Stimulated activated CD4-positive, alpha-beta T cell treated with anti-CD3 and anti-CD28 coated beads, Interleukin-15, amount 100 ng/mL, for 1 hour (primary cell): ENCODE measurements at places on chromosomes 5 and 9.

DNA sequence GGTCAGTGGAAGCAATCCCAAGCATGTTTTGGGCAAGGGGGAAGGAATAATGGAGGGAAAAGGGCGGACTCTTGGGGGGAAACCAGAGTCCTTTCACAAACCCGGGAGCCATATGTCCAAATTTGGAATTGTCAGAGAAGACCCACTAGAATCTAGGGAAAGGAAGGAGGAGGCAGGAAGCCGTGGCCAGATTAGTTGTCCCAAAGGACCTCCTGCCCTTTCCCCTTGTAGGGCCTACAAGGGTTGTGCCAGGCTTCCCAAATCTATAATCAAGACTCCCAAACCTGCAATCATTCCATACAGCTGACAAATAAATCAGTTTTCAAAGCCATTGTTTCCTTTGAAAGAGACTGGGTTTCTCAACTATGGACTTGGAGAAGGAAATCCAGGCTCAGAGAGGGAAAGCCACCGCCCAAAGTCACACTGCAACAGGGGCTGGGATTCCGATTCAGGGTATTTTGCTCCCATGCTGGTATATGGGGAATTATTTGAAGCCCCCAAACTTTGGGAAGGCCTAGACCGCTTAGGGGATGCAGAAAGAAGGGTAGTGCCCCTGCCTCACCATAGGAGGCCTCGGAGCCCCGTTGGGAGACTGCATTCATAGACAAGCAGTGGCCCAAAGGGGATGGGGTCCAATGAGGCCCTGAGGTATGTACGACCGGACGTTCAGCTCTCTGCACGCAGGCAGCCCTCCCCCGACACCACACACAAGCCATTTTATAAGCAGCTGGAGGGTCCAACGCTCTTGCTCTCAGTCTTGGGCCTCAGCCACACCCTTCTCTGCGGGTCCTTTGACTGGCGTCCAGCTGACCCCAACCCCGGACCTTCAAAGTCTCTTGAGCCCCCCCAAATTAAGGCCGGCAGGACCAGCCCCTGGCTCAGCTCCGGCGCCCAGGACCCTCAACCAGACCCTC lies 815 bp downstream of the ANXA6 start:
- DNase-seq, result no peak

- no peak for DNase-seq
Measured at GRCh38 chr9:108867829-108868228, 5.8 kb downstream of the ACTL7A start.

DNA sequence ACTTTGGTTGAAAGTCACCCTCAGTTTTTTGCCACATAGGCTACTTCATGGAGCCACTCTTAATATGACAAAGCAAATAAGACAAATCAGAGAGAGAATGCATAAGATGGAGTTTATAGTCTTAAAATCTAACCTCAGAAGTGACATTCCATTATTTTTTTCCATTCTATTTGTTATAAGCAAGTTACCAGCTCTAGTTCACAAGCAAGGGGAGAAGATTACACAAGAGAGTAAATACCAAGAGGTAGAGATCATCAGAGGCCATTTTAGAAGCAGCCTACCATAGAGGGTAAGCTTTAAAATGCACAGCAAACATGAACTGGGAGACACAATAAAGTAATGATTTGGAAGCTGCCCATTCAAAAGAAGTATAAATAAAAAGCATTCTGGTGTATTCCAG lies 651.3 kb upstream of the MEF2C start:
- no peak for DNase-seq

GRCh38 chr9:70587201-70587600 lies 172.7 kb upstream of the KLF9 start:
- no peak for DNase-seq

- DNase-seq, result no peak
Measured at GRCh38 chr5:132301344-132302271, 7.4 kb downstream of the SLC22A4 start.

DNA sequence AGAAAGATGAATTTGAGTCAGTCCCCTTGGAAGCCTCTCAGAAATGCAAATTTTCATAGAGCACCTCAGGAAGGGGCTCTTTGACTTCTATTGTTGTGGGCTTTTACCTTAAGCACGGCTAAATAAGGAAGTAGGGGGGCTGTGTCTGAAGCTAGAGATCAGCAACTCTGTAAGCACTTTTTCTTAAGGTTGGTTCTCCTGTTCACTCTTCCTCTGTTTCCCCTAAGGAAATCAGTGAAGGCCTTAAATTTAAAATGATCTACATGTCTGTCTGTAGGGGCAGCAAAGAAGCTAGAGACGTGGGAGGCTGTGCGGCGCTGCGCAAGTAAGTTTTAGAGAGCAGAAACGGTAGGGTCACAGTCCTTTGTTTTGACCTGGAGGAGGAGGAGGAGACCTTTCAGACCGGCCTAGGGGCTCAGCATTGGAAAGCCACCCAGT lies 1.2 kb upstream of the CDC14B start:
- no peak for DNase-seq

- DNase-seq, result no peak
Measured at GRCh38 chr9:104604801-104605200, 626 bp downstream of the OR13C2 start.

DNA sequence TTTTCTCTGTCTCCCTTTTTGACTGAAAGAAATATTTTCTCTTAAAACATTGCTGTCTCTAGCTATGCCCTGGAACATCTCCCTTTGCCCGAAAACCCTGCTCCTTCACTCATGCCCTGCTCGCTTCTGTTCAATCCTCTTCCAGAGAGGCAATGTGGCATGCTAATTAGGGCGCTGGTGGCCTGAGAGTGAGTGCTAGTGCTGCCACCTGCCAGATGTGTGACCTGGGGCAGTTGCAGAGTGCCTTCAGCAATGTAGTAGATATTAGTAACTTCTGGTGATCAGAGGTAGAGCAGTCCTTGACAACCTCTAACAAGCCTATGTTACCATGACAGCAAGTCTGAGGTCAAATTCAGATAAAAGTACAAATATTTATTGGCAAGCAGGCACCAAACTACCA lies 119.5 kb upstream of the OSMR start:
- no peak for DNase-seq

GRCh38 chr9:20606652-20607051 lies 15.6 kb downstream of the MLLT3 start:
- no peak for DNase-seq

DNA sequence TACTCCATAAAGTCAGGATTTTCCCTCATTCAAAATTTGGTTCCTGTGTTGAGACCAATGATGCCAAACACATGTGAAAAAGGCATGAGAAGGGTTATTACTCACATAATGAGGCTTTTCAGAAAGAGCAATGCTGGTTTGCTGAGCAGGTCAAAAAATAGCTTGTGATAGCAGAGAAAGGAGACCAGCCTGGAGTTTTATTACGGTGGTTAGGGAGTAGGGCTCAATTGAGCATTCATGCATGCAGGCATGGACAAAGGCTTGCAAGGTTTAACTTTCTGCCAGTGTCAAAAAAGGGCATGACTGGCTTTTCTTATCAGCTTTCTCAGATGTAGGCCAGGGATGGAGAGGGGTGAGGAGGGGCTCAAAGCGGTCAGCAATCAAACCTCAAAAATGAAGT lies 628.3 kb downstream of the DNAH5 start:
- no peak for DNase-seq

DNA sequence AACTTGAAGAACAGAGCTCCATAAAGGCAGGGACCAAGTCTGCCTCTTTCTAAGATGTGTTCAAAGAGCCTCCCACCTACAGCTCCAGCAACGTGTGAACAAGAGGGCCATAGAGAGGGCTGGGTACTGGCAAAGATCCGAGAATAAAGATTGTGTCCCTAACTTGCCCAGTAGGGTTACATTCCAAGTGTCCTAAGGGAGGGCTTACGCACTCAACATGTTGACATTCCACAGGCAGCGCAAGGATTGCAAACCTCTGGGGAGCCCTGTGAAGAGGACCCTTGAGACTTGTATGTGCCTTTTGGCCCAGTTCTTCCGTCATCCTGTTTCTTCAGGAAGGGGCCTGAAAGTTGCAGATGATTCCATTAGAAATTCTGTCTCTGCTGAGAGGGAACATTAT lies 48.2 kb upstream of the ENTREP1 start:
- no peak for DNase-seq

- DNase-seq, result no peak
Measured at GRCh38 chr9:128933731-128934130, 12.9 kb downstream of the PHYHD1 start.

- no peak for DNase-seq
Measured at GRCh38 chr5:168317521-168318147, 26.2 kb downstream of the WWC1 start.

DNA sequence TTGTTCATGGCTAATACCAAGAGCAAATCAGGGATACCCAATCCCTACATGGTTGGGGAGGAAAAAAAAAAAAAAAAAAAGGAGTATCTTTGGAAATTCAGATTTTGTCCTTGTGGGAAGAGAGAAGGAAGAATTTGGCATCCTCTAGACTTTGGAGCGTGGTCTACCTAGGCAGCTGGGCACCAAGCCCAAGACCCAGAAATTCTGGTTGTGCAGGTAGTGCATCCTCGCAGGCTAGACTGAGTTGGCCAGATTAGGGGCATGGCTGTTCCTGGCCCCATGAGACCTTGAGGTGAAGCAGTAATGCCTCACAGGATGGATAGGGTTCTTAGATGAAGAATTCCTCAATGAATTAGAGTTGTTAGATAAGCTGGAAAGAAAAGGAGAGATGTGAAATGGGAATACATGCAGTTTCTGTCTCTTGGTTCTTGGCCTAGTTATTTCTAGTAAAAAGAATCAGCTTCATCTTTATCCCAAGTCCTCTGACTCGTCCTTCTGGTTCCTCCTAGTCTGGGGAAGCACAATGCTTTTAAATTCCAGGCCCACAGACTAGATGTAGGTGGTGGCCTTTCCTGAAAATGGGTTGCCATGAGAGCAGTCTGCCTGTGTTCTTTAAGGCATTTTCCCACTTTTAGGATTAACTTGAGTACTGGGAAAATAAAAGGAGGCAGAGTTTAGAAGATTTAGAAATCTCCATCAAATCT lies 140.5 kb upstream of the RUSC2 start:
- no peak for DNase-seq

- no peak for DNase-seq
Measured at GRCh38 chr9:96183751-96184150, 118.2 kb downstream of the HSD17B3 start.

- DNase-seq, result no peak
Measured at GRCh38 chr5:115243412-115243811, 19.3 kb downstream of the PGGT1B start.

- no peak for DNase-seq
Measured at GRCh38 chr9:133494636-133495326, 15.9 kb upstream of the SLC2A6 start.

DNA sequence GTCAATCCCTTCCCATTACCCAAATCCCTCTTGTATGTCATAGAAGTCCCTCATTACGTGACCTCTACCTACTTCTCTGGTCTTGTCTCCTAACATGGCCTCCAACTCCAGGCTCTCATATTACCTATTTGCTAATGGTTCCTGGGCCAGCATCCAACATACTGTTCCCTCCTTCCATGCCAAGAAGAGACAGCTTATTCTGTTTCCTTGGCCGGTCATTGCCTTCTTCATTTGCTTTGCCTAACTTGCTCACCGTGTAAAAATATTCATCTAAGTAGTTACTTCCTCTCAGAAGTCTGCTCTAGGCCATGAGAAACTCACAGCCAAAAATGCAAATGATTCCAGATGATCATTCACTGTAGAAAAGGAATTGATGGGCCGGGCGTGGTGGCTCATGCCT lies 8.9 kb upstream of the IL6ST start:
- no peak for DNase-seq

GRCh38 chr5:112491257-112491656 lies 72.2 kb upstream of the EPB41L4A start:
- DNase-seq, result no peak

GRCh38 chr9:21267485-21268346 lies 27.9 kb upstream of the IFNA14 start:
- DNase-seq, result no peak

DNA sequence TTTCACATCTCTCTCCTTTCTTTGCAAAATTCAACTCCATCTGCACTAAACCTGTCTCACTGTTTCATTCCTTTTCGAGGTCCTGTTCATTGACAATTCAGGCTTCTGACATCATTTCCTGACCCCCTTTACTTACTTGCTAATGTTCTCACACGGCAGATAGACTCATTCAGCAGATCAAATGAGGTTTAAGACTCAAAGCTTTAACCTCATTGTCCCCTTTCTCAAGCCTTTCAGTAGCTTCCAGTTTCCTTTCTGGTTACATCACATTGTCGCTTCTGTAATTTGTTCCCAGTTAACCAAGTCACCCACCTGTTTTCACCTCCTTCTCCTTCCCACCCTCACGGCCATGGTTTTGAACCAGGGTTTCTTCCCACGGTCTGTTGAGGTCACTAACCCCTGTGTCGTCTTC lies 143.4 kb upstream of the OTULINL start:
- DNase-seq, result no peak

DNA sequence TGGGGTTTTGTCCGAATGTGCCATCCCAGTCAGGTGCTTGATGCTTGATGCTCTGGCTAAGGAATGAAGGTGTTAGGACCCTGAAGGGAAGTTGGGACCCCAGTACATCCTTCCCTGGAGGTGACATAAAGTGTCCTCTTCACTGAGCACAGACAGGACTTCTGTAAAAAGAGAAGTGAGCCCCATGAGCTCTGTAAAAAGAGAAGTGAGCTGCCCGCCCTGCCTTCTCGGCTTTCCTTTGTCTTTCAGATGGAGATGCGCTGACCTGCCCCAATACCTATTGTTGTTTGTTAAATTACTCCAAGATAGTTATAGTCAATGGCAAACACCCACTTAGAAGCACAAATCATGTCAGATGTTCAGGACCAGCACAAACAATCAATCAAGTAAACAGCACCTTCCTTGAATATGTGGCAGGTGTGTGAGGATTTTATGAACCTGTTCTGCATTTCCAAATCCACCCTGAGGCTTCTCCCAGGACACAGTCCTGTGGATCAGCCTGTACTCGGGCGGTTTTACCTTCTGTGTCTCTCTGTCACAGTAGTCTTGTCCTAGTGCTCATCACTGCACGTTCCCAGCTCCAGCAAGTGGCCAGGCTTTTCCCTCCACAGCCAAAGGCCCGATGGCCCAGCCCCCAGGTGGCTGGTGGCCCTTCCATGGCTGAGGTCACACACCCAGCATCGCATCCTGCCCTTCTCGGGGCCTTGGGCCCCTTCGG lies 191.4 kb downstream of the MTRR start:
- DNase-seq, result no peak

- DNase-seq, result no peak
Measured at GRCh38 chr9:16099732-16100536, 547.1 kb downstream of the CCDC171 start.

DNA sequence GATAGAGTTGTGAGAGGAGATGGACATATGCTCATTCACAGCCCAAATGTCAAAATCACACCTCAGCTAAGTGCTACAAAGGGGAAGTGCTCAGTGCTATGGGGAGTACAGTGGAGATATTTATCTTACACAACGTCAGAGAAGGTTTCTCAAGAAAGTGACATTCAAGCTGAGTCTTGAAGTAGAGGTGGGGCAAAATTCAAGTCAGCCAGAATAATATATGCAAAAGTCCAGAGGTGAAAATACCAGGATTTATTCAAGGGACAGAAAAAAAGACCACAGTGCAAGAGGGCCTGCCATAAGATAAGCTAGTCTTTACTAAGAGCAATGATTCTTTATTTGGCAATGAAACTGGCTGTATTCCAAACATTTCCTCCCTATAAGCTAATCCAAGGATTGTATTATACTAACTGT lies 327.8 kb upstream of the PIK3R1 start:
- DNase-seq, result no peak

GRCh38 chr5:121189342-121190305 lies 662.1 kb upstream of the FTMT start:
- DNase-seq, result no peak
